Activated naive CD4-positive, alpha-beta T cell (primary cell): ENCODE measurements at places on chromosomes 3 and 15.

GRCh38 chr3:187782006-187782405 lies 36.7 kb upstream of the BCL6 start:
- no peak for DNase-seq

- DNase-seq, result no peak
Measured at GRCh38 chr3:36220173-36220572, 160.1 kb upstream of the STAC start.

GRCh38 chr3:50588759-50589433 lies 19.6 kb downstream of the HEMK1 start:
- DNase-seq, result no peak

DNA sequence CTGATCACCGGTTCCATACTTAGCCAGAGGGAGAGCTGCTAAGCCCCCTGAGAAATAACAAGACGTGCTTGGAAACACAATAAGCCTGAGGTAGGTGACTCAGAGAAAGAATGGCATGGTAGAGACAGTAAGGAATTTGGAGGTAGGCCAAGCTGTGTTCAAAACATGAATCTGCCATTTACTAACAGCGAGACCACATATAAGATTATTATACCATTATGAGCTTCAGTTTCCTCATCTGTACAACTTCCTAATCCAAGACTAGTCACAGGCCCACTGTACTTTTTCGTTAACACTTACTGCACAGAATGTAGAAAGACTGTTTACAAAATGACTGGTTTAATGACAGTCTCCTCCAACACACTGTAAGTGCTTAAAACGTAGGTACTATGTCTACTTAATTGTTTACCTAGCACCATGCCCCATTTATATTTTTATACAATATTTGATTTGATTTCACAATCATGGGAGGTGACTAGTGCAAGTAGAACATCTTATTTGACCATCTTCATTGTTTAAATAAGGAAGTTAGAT lies 25.7 kb downstream of the ATOSA start:
- DNase-seq, result no peak

GRCh38 chr3:150232992-150233451 lies 175.1 kb upstream of the TSC22D2 start:
- DNase-seq, result no peak

DNA sequence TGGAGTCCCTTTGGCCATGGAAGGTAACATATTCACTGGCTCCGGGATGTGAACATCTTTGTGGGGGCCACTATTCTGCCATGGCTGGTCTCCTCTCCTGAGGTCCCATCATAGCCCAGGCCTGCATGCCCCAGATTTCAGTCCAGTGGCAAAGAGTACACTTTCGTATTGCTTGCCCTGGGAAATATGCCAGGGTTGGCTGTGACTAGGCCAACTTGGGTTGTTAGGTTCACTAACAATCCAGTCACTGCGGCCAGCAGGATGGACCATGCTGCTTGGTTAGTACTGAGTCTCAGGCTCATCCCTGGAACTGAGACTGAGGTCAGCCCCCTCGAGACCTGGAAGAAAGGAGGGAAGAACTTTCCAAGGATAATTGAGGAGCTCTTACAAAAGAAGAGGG lies 9.8 kb upstream of the EEFSEC start:
- no peak for DNase-seq

DNA sequence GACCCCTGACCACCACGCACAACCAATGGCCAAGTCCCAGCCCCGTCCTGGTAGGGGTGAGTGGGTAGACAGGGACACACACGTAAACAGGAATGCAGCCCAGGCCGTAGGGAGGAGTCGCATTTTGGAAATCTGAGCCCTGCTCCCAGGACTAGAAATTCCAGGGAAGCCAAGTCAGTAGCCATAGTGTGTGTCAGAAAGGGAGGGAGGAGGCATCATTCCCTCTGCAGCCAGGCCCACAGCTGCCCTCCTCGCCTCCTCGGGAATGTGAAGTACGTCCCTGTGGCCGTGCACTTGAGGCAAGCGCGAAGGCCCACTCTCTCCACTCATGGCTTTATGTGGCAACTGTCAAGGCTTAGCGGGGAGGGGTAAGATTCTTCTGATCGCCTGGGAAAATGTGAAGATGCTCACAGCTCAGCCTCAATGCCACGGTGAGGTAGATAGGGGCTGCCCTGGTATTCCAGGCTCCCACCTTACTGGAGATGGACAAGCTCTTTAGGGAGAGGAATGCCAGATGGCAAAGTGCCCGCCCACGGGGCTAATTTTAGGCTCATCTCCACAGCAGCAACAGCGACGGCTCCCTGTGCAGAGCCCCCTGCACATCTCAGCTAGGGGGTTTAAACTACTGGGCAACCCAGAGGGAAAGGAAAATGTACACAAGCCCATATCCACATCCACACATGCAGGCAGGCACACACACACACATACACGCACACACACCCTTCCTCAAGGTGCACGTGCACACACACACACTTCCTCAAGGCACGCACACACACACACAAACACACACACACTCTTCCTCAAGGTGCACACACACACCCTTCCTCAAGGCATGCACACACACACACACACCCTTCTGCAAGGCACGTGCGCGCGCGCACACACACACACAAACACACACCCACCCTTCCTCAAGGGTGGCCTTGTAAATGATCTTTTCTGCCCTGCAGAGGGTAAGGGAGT lies 65.5 kb downstream of the ADCY5 start:
- no peak for DNase-seq
